ENCODE measurements at places on chromosomes 7 and 10.
A peak's percentile ranks its signal among the peaks of the same experiment; 100 is the strongest.

DNA sequence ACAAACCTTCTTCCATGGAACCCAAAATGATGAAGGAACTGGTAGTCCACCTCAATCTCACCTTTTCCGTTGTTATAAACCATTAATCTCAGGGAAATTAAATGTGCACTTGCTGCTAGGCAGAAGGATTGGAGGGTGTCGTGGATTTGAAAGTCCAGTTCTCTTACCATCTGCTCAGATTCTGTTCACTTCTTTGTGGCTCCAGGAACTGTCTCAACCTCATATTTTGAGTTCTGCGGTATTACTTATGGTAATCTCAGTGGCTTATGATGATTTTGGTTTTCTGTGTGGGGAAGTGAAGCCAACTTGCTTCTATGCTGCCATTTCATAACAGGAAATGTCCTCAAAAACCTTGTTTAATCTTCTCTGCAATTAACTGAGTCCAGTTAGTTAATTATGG lies 136.4 kb downstream of the CDC14C start:
- no peak for DNase-seq

- peak; percentile 26 for DNase-seq
These were observed 64.9 kb downstream of the LCOR start for GRCh38 chr10:96896884-96897589.

DNA sequence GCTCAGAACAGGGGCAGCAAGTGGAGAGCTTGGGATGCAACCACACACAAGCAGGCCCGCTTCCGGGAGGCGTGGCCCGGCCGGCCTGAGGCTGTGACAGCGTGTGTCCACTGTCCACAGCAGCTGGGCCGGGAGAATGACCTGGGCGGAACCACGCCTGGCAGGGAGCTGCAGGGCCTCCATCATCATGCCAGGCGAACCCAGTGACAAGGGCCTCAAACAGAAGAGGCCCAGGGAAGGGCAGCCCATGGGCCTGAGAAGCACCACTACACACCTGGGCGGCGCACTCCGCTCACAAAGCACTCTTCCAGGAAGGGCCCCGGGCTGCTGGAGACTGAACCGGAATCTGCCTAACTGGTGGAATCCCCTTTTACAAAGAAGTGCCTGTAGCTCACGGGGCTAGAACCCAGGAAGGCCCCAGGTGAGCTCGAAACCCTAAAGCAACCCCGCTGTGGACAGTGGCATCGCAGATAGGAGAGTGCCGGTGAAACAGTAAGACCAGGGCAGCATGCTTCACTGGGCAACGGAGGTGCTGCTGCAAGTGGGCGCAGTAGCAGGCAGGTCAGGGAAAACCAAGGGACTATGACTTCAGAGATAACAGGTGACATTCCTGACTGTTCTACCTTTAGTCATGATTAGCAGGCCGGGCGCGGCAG lies 66.0 kb downstream of the MAD1L1 start:
- no peak for DNase-seq

GRCh38 chr7:68015978-68016532 lies 1019.4 kb downstream of the TYW1 start:
- DNase-seq: no peak

- DNase-seq: no peak
These were observed 35.7 kb downstream of the CCAR1 start for GRCh38 chr10:68756766-68757165.

- DNase-seq: peak; percentile 39
These were observed 73.5 kb downstream of the HERC4 start for GRCh38 chr10:68001539-68001938.

DNA sequence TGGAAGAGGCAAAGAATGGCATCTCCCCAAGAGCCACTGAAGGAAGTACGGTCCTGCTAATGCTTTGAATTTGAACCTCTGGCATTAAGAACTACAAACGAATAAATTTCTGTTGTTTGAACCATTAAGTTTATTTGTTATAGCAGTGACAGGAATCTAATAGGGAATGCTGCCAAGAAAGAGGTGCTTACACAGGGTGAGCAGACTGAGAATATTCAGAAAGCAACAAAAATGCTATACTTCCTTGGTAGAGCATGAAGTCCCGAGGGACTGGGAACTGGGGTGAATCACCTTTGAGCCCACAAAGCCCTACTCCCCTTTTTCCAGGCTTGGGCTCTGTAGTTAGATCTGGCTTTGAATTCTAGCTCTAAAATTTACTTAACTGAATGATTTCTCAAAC lies 45.0 kb downstream of the PANK1 start:
- no peak for DNase-seq

DNA sequence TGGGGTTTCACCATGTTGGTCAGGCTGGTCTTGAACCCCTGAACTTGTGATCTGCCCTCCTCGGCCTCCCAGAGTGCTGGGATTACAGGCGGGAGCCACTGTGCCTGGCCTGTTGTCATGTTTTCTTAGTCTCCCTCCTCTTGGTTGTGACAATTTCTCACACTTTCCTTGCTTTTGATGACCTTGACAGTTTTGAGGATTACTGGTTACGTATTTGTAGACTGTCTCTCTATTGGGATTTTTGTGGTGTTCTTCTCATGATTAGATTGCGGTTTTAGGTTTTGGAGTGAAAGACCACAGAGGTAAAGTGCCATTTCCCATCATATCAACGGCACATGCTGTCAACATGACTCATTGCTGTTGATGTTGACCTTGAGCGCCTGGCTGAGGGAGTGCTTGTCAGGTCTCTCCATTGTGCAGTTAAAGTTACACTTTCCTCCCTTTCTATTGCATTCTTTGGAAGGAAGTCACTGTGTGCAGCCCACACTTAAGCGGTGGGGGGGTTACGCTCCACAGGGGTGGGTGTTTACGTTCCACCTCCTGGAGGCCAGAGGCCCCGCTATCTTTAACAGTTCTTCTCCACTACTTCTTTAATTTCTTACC lies 10.8 kb downstream of the NEURL1 start:
- peak; percentile 92 for DNase-seq

DNA sequence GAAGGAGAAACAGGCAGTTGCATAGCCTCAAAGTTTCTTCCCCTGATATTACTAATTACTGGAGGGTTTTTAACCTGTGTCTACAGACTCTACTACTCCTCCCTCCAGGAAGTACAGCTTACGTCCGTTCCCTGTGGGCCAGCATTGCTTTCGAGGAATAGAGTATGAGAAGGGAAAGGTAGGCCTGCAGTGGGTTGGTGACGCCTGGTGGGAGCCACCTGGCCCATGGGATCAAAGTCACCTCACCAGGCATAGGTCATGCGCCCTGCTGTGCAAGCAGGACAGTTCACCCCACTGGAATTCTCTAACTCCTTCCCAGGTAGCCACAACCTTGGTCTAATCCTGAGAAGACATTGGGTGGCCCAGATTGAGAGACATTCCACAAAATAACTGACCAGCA lies 29.8 kb downstream of the LMTK2 start:
- DNase-seq: no peak

- DNase-seq: no peak
These were observed 208.8 kb upstream of the DKK1 start for GRCh38 chr10:52105301-52105700.

- no peak for DNase-seq
These were observed 119.9 kb upstream of the AHR start for GRCh38 chr7:17178545-17178944.

DNA sequence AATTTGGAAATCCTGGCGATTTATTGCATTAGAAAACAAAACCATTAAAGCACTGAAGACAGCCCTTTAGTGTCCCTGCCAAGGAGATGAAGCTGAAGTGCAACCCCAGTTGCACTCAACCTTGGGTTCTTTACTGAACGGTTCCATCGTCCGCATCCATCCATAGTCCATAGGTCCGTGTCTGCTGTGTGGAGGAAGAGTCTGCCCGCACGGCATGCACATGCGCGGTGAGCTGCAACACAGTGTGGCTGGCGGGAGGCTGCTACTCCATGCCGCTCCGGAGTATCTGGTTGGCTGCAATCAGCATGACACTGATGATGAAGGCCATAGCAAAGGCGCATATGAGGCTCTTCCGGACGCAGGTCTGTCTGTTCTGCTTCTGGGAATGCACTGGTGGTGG lies 624.6 kb downstream of the CALN1 start:
- DNase-seq: no peak

GRCh38 chr10:90344226-90344625 lies 513.6 kb downstream of the HTR7 start:
- no peak for DNase-seq

- DNase-seq: no peak
These were observed 10.1 kb upstream of the HPS1 start for GRCh38 chr10:98456686-98457482.

- no peak for DNase-seq
These were observed 81.2 kb downstream of the RAMP3 start for GRCh38 chr7:45238806-45239205.

- DNase-seq: no peak
These were observed 439.6 kb downstream of the TNS3 start for GRCh38 chr7:47142169-47142866.

DNA sequence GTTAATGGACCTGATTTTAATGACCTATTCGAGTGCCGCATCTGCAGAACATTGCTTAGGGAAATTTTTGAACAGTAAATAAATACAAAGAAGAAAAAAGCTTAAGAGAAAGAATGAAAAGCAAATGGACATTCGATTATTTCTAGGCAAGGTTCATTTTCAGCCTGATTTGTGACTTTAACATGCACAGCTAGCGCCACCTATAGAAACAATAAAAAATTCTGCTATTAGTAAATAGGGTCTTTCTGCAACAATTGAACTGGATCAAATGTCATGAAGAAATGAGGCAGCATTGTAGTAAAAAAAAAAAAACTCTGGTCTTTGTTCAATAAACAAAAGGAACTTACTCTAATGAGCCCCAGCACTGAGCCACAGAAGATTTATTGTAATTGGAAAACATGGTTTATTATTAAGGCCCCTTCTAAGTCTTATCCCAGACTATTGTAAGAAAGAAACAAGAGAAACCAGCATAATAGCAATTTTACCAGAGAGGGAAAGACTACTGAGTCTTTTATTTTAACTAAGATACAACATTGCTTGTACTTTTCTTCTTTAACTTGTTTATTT lies 41.4 kb upstream of the GHITM start:
- DNase-seq: peak; percentile 5

- DNase-seq: no peak
These were observed 9.9 kb downstream of the EPDR1 start for GRCh38 chr7:37930226-37930948.

DNA sequence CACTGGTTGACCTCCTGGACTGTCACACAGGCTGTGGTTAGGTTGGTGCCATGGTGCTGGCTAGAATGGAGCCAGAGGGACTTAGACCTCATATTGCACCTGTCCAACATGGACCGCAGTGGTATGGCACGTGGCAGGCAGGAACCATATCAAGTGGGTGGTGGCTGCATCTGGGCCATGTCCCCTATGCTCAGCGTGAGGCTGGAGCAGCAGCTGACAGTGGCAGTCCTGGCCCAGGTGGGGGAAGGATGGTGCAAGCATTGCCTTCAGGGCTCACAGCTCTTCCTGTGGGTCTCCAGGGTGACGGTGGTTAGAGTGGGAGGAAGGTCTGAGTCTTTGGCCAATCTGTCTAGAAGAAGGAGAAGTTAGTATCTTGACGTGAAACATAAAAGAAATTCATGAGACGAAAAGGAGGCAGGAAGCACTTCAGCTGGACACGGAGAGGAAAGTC lies 54.5 kb upstream of the PFKFB3 start:
- DNase-seq: no peak

- DNase-seq: peak; percentile 19
These were observed 7.7 kb upstream of the GSTO1 start for GRCh38 chr10:104246976-104247375.

GRCh38 chr10:21519397-21519933 lies 6.0 kb downstream of the SKIDA1 start:
- no peak for DNase-seq

- DNase-seq: no peak
These were observed 29.4 kb downstream of the CCDC3 start for GRCh38 chr10:12972146-12972545.

DNA sequence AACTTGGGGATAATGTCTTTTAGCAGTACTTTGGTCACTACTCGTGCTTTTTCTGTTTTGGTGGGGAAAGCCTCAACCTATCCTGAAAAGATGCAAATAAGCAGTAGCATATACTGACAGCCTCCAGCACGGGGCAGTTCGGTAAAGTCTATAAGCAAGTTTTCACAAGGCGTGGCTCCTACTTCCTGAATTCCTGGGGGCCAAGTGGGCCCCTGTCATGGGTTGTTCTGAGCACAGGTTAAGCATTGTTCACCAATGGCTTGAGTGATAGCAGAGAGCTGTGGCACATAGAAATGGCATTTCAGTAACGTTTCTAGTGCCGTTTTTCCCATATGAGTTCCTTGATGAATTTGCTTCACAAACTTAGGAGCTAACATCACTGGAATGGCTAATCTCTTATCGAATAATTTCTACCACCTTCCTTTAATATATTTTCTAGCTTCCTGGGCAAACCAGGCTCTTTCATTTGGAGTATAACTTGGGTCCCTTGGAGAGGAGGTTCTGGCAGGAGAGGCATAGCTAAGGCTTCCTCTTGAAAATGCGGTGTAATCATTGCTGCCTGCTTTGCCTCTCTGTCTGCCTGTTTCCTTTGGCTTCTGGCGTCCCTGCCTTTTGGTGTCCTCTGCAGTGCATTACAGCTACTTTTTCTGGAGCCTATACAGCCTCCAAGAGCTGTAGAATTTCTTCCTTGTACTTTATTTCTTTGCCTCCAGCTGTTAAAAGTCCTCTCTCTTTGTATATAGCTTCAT lies 11.7 kb upstream of the ZNF239 start:
- no peak for DNase-seq

DNA sequence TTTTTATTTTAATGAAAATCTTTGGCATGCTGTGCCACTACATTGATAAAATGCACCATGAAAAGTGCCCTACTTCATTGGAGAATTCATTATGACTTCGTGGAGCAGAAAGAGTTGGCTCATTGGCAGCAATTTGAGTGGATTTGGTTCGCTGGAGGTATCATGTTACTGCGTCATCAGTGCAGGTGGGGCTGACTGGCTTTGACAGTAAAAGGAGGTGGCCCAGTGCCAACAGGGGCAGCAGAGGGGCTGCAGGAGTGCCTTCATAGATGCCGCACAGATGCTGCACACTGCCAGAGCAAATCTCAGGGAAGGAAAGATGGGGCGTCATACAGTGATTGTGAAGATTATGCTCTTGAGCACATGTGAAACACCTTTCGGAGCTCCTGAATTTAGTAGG lies 22.2 kb downstream of the FZD1 start:
- no peak for DNase-seq

DNA sequence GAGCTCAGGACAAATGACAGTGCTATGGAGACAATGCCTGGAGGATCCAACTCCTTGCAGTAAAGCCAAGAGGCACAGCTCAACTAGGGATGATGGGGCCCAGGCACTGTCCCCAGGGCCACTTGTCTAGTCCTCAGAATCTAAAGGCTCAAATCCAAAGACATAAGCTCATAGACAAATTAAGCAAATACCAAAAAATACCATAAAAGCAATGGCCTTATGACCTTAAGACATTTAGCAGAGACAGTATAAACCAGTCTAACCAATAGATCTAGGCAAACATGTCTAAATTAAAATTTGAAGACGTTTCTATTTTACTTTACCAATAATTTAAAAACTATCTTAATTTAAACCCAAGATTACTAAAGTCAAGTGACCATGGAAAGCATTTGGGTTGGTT lies 14.8 kb upstream of the MKLN1 start:
- DNase-seq: no peak

GRCh38 chr7:137626469-137627067 lies 220.2 kb downstream of the DGKI start:
- DNase-seq: peak; percentile 64
